Caco-2 (cell line): ENCODE measurements at places on chromosomes 3 and 15. TPM values are rescaled to one million over a fixed set of nuclear protein-coding genes. Genes with fewer than 3 reads are reported as not detected.

GRCh38 chr3:98326105-98326893 lies 27.4 kb upstream of the OR5K4 start:
- no peak for DNase-seq

FAH gene
- total RNA-seq: 20.4 TPM in 2 replicates

- no peak for DNase-seq
Observed at GRCh38 chr15:56425976-56426375, 39.0 kb downstream of the MNS1 start.

DNA sequence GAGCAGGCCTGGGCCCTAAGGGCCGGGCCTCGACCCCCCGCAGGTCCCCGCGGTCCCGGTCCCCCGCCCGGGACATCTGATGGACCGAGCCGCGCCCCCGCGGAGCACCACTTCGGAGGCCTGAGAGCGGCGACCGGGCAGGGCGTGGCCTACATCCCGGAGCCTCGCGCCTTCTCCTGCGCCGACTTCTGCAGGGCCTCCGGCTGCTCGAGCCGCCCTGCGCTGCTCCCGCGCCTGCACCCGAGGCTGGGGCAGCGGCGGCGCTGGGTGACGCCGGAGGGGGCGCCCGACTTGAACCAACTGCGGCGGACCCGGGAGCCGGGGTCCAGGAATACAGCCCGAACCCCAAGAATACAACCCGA lies 14.9 kb upstream of the GP9 start:
- no peak for DNase-seq

DNA sequence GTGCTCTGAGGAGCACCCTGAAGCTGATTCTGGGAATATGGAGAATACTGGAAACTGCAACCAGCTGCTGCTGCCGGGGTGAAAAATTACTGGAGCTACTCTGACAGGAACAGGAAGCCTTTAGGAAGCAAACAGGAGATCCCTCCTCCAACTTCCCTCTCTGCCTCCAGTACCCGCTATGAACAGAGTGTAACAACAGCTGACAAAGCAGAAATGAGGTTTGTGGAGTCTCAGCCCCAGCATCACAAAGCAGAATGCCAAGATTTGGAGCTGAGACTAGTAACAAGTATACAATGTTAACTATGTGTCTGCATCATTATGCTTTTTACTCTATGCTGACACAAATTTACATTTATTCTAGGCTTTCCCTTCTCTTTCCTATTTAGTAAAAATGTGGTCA lies 22.7 kb upstream of the PIAS1 start:
- no peak for DNase-seq

APOD gene
- total RNA-seq: 62.0 and 101 TPM in 2 replicates

OIP5 gene
- total RNA-seq: 23.4 and 26.4 TPM in 2 replicates

AMT gene
- total RNA-seq: 1.6 and 2.5 TPM in 2 replicates

DNA sequence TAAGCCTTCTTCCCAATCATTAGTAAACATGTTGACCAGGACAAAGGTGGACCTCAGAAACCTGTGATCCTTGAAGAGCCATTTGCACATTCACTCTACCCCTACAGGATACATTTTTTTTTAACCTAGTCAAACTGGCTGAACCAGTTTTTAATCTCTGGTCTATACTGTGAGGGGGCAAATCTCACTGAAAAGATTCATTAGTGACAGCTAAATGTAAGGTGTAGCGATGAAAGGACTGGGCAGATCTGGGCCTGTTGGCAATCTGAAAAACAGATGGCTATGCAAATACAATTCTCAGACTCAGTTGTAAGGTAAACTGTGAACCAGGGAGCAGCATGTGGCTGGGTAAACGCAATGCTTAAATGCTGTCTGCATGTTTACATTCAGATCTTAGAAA lies 75.6 kb upstream of the SNTN start:
- peak; percentile 83 for DNase-seq

DNA sequence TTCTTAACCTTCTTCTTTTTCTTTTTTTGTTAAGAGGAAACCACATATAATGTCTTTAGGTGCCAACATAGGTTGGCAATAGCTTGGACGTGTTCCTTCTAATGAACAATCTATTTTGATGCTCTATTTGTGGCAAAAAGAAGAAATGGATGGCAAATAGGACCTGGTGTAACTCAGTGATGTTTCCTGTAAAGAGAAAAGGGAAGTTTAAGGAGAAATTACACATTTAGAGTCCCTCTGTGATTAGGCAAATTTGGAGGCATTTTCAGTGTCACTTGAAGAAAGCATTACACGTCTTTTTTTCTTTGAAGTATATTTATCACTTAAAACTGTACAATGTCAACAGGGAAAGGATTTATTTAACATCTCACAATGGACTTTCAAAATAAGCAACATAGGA lies 327.1 kb downstream of the ZIC1 start:
- DNase-seq: no peak

DNA sequence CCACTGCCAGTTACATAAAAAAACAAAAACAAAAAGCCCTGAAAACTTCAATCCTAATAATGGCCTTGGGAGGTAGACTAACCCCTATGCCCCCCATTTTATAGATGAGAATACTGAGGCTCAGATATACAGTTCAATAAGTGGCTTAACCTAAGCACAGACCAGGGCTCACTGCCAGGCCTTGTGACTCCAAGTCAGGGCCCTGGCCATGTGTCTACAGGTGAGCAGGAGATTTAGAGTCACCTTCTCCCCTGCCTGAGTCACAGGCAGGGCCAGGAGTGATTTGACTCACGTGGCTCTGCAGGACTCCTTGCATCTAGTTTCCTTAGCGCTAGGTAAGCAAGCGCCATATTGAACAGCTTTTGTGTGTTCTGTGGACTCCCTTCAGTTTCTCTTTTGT lies 98.6 kb upstream of the ETV5 start:
- DNase-seq: no peak

EEFSEC gene
- total RNA-seq: 13.8 and 14.0 TPM in 2 replicates

TEX9 gene
- total RNA-seq: 1.0 and 1.9 TPM in 2 replicates

DNA sequence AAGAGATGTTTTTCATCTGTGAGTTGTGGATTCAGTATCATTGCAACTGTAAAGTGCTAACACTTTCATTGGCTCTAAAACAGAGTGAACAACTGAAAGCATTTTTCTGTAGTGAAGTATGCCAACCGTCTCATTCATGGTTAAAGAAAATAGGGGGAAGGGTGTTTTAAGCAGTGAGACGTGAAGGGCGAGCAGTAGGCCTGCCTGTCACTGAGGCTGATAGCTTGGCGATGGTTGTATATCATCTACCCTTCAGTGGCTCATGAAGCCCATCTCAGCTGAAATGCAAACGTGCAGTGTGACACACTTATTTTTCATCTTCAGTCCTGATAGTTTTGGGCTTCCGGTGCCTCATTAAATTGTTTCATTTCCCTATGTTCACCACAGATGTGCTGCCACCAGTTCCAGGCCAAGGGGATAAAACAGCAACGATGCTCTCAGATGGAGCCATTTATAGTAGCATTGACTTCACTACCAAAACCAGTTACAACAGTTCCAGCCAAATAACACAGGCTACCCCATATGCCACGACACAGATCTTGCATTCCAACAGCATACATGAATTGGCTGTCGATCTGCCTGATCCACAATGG lies 562.0 kb downstream of the ROBO2 start:
- DNase-seq: no peak

SERINC4 gene
- total RNA-seq: 0.21 and 0.23 TPM in 2 replicates

PRSS50 gene
- not detected in 2 replicates for total RNA-seq

- no peak for DNase-seq
Observed at GRCh38 chr3:62446337-62446940, 73.1 kb upstream of the FEZF2 start.

NTRK3 gene
- not detected in 2 replicates for total RNA-seq

AMIGO3 gene
- total RNA-seq: not detected in 2 replicates

DNA sequence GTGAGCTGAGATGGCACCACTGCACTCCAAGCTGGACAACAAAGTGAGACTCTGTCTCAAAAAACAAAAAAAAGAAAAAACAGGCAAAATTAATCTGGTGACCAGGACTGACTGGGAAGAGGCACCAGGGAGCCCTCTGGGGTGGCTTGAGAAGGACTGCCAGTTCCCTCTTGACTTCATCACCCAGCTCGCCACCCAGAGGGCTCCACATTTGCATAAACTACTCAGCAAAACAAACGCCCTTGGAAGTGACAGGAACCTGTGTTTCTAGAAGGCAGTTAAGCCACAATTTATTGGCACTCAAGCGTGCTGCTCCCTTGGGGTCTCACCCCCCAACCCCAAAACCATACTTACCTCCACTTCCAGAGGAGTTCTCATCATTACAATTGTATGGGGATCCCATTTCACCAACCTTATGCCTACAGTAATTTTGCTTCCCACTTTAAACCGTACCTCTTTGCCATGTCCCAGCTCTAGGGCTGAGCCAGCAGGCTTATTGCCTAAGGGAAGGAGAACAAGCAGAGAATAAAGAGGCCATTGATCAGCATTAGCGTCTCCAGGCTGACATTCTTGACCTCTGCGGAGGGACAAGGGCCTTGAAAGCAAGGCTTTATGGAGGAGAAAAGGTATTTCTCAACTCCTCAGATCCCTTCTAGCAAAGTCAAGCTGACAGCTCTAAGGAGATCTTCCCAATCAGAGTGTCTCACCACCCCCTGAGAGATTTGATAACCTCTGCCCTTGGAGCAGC lies 357.4 kb downstream of the SHQ1 start:
- no peak for DNase-seq

GRCh38 chr15:67103869-67104268 lies 38.5 kb downstream of the SMAD3 start:
- DNase-seq: no peak

GRCh38 chr3:41477399-41478014 lies 278.2 kb downstream of the CTNNB1 start:
- peak; percentile 38 for DNase-seq

ARL14 gene
- total RNA-seq: 0.81 and 0.84 TPM in 2 replicates

AKAP13 gene
- total RNA-seq: 48.3 and 49.6 TPM in 2 replicates

CHDH gene
- 30.5 and 32.4 TPM in 2 replicates for total RNA-seq

GRCh38 chr15:45168286-45168685 lies 19.5 kb downstream of the SHF start:
- no peak for DNase-seq

DNA sequence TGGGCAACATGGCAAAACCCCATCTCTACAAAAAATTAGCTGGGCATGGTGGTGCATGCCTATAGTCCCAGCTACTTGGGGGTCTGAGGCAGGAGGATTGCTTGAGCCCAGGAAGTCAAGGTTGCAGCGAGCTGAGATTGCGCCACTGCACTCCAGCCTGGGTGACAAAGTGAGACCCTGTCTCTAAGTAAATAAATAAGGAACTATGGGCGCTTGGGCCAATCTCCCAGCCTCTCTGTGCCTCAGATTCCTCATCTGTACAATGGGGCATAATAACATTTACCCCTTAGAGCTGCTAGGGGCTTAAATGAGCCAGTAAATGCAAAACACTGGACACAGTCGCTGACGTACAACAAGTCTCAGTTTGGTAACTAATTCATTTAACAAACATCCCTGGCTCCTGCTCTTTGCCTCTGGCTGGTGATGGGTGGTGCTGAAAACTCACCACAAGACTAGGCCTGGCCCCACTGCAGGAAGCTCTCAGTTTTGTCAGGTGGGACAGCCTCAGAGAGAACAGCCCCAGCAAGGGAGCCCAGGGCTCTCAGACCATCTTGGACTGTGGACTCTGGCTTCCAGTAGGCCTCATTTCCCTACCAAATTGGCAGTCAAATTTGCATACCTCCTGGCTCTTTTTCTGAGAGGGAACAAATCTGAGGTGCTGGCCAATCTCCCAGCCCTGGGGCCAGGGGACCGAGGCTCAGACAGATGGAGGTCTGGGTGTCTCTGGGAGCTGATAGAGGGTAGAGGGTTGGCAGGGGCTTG lies 6.4 kb upstream of the TBC1D2B start:
- DNase-seq: no peak

DNA sequence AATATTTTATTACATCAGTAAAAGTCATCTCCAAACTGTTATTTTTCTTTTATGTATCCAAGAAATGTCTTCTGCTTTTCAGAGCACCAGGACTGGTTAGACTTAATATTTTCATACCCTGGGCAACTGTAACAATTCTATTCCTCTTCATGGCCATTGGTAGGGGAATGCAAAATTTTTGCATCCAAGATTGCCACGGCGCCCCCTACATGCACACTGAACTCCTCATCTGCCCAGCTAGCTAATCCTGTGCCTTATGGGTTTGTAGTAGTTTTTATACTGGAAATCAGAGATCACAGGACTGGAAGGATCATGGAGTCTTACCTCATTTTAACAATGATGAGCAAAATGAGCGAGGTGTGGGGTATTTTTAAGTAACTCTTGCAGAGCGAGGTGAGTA lies 74.2 kb downstream of the CRTC3 start:
- DNase-seq: peak; percentile 10

SEMA3G gene
- 0.28 and 0.32 TPM in 2 replicates for total RNA-seq

GRCh38 chr3:129352650-129353588 lies 74.2 kb downstream of the HMCES start:
- no peak for DNase-seq
